Chondrocyte (in vitro differentiated cells): ENCODE measurements at places on chromosomes 6 and 20. TPM values are rescaled to one million over a fixed set of nuclear protein-coding genes. Genes with fewer than 3 reads are reported as not detected.

DNA sequence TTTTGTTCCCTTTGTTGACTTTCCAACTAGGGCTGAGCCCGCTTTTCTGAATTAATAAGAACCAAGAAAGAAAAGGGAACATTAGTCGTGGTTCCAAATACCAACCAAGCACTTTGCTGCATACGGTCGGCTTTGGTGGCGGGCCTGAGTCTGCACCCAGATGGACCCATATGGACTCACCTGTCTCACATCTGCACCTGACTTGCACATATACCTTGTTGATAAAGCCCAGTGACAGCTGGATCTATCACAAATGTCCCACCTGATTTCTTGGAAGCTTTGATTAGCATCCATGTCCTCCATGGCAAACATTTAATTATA, 39.0 kb downstream of the TPD52L1 start:
- DNase-seq, result no peak

Gene MYH7B
- 0.30 to 0.64 TPM in 2 of 3 replicates, not detected in the other for total RNA-seq

DNA sequence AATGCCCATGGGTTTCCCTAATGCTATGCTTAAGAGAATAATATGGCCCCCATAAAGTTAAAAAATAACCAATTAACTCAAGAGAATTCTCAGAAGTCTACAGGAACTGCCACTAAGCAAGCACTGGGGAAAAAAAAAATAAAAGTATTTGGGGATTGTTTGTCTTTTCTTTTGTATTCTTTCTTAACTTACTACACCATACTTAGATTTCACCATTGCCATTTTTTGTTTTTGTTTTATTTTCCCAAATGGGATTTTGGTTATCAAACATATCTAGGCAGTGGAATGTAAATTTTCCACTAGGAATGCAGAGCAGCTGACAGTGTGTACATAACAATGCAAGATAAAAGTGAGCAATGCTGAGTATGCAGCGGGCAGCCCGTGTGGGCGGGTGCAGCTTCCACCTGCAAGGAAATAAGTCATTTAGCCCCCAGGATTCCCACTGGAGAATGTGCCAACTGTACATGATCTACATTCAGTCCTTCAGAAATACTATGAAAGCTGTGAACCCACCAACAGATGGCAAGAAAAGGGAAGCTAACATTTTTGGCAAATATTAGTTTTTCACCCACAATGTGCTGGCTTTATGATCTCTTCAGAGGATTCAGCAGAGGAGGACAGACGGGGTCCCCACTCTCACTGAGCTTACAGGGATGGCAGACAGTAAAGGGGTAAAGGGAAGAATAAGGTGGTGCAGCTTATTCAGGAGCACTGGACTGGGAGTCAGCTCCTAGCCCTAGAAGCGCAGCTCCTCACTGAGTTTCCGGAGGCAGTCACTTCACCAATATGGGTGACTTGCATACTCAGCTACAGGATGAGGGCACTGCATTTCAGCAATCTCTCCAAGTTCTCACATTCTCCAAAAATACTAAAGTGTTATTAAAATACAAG, 44.4 kb downstream of the DCDC2 start:
- DNase-seq, result no peak

- DNase-seq, result no peak
Observed at GRCh38 chr6:112833581-112834131, 486.5 kb downstream of the RFPL4B start.

DNA sequence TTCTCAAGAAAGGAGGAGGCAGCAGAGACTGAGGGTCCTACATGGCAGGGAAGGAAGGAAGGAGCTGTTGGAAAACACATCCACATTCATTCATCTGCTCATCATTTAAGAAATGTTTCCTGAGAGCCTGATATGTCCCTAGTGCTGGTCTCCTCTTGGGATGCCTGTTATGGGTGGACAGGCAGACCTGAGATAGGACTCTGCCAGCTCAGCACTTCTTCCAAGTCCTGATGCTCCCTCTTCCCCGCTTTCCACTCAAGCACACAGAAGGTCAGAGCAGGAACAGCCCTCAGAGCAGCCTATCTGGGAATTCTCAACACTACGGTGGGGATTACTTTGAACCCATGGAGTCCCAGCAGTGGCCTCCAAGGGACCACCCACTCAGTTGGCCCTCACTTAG, 8.0 kb upstream of the SIRPD start:
- DNase-seq, result no peak

DNA sequence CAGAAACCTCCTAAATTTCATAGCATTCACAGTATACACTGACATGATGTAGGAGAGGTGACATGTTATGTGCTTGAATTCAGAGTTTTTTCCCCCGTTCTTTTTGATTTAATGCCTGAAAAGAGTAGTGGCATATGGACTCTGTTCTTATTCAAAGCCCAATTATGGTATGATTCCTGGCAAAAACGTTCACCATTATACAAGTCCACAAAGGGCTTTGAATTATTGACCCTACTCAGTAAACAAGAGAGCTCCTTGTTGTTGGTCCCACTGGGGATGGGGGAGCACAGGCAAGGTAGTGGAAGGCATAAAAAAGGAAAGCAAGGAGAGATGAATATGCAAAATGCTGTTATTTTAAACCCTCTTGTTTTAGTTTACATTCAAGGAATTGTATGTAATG, 136.0 kb upstream of the AHI1 start:
- no peak for DNase-seq

Gene GABRR2
- total RNA-seq, result 0.57 to 1.4 TPM (median 0.72 TPM) in 3 replicates

GRCh38 chr6:111175109-111175508, 87.8 kb downstream of the SLC16A10 start:
- no peak for DNase-seq

GRCh38 chr6:7697432-7697819, 28.5 kb upstream of the BMP6 start:
- DNase-seq, result no peak

- no peak for DNase-seq
Observed at GRCh38 chr20:55291261-55291660, 714.1 kb downstream of the CBLN4 start.

GRCh38 chr6:153090241-153090930, 40.7 kb downstream of the RGS17 start:
- no peak for DNase-seq

DNA sequence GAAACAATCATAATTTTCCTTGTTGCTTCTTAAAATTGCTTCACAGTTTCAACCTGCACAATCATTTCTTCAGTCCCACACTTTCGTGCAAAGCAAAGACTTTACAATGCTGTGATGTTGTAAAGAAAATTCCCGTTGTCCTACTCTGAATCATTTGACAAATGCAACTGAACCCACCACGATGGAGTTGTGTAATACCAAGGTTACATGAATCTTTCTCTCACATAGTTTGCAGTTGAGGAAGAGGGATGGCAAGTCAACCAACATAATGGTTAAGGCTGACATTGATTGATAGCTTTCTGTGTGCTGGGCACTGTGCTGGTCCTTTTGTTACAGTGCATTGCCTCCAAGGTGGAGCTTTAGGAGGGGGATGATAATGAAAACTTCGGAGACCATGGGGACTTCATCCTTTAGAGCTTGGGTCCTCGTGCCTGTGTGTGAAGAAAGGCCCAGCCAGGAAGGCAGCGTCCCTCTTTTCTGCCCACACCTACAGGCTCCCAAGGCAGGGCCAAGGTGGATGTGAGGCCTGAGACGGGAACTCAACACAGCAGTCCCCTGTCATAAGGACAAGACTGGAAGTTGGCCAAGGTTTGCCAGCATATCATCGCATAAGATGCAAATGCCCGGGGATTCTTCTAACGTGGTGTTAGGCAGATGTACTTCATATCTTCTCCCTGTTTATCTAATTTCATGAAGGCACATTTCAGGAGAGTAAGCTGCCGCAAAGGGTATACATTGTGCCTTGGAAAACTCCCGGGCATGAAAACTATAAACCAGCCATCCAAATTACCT, 96.9 kb downstream of the LY86 start:
- DNase-seq, result no peak

DNA sequence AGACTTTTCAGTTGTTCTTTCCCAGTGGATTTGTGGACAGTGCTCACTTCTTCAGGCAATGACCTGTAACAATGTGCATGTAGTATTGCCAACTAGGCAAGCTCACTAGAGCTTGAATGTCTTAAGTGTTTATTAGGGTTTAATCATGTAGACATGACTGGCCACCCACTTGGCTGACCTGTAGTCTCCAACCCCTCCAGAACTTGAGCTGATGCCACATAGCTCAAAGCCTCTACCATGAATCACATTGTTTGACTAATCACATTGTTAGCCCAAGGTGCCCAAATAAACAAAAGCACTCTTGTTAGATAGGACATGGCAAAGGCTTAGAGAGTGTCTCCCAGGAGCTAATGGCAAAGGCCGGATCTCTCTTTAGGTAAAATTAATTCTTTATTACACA, 272.7 kb downstream of the GRIK2 start:
- DNase-seq, result no peak

Gene ZBTB12
- 6.3 to 7.6 TPM (median 6.7 TPM) in 3 replicates for total RNA-seq

Gene MDFI
- 31.8 to 62.6 TPM (median 33.7 TPM) in 3 replicates for total RNA-seq

DNA sequence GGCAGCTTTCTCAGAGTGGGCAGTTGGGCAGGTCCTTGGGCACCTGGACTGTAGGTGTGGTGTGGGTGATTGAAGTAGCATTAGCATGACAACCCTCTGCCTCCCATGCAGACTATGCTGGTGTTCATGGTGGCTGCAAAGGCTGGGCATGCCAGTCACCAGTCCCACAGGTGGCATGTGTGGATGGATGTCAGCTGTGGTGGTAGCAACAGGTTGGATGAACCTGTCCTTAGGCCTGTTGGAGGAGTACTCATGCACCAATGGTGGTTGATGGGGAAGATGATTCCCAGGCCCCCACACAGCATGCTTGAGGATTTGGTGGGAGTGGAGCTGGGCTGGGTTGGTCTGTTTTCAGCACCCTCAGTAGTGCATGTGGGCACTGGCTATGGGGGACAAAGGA, 251.1 kb downstream of the PAX1 start:
- DNase-seq, result no peak

- no peak for DNase-seq
Observed at GRCh38 chr6:75416443-75416842, 77.2 kb downstream of the FILIP1 start.

Gene L3MBTL1
- 11.2 to 17.0 TPM (median 11.6 TPM) in 3 replicates for total RNA-seq

GRCh38 chr20:48697845-48698491, 129.8 kb downstream of the PREX1 start:
- DNase-seq, result peak; percentile 90

- DNase-seq, result no peak
Observed at GRCh38 chr20:38520261-38520660, 47.6 kb downstream of the RALGAPB start.

Gene EYA4
- 1.7 to 8.6 TPM (median 7.9 TPM) in 3 replicates for total RNA-seq

DNA sequence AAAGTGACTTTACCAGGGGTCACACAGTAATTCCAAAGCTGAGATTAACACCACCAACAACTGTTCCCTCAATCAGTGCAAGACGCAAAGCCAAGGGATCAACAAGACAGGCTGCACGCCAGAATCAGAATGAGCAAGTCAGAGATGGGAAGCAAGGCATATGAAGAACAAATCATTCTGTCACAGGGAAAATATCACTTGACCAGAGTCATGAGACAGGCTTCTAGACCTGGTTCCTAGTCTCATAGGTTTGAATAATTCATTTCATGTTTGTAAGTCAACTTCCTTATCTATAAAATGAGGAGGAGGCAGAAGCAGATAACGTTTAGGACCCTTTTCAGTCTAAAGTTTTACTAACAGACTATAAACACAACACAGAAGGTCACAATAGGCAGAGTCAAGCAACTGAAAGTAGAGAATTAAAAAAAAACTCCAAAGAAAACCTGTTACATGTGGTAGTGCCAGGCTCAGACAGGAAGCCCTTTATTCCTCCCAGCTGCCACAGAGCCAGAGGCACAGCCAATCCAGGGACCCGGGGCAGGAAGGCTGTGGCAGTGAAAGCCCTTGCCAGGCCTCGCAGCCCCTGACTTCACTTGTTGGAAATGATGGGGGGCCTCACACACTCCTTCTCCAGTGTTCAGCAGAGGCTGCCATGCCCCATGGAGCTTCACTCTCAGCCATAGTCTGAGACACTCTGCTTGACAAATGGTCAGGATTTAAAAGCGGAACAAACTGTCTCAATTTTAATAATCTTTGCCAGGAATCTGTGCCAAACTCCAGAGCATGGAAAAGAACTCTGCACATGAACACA, 29.2 kb upstream of the DST start:
- DNase-seq, result no peak

Gene ARMH2
- total RNA-seq, result not detected in 3 replicates

Gene SRMS
- not detected in 3 replicates for total RNA-seq

DNA sequence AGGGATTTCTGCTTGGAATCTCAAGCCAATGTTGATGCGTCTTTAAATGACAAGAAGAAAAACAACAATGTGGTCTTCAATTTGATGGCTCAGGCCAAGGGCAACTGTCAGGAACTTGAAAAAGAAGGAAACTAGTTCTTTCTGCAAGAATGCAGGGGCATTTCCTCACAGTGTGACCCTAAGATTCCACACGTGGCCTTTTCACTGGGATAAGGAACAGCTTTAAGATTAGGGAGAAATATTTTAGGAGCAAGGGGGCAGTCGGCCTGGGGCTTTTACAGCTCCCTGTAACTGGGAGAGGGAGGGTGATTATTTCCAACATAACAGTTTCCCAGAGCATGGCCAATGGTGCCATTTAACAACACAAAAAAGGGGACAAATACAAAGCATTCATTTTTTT, 39.4 kb upstream of the MRPS10 start:
- no peak for DNase-seq

DNA sequence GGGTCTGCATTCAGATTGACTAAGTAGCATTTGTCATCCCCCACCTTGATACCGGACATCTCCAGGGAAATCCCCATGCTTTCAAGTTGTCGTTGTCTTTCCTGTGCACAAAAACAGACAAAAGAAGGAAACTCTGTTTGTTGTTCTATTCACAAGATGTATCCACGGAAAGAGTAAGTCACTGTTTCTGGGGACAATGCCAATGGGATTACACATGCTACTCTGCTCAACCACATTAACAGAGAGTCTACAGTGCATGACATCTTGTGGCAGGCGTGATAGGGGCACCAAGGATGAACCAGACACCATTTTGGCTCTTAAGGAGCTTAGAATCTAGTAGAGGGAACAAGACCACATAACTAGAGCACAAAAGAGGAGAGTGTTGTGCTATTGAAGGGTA, 124.4 kb upstream of the NUP153 start:
- no peak for DNase-seq

Gene TNF
- not detected in 3 replicates for total RNA-seq

DNA sequence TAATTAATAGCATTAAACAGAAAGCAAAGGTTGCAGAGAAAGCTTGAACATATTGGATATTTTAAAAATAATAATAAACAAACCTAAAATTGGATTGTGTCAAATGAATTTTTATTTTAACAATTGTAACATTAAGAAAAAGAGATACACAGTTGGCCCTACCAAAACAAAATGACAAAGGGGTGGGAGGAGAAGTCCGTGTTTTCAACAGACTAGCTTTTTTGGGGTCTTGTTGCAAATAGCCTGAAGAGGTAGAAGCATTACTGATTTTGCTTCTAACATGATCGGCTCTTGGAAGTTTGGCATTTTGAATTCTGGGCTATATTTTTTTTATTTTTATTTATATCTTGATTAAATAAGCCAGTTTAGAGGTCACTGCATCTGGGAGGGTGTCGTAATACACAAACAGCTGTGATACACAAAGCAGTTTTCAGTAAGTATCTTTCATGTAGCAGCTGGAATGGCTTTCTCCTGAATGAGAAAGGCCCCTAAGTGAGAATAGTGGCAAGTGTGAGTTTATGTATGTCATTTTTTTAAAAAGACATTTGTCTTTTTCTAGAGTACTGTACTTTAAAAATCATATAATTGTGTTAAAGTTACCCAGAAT, 85.5 kb upstream of the ZNF217 start:
- no peak for DNase-seq
